ENCODE measurements at places on chromosomes 6 and 20.
A peak's percentile ranks its signal among the peaks of the same experiment; 100 is the strongest.

- no peak for DNase-seq
These were observed 50.5 kb downstream of the ZNF831 start for GRCh38 chr20:59214073-59214472.

GRCh38 chr6:142702501-142703460 lies 242.2 kb downstream of the HIVEP2 start:
- no peak for DNase-seq

- DNase-seq: no peak
These were observed 96.0 kb downstream of the SOBP start for GRCh38 chr6:107585815-107586435.

DNA sequence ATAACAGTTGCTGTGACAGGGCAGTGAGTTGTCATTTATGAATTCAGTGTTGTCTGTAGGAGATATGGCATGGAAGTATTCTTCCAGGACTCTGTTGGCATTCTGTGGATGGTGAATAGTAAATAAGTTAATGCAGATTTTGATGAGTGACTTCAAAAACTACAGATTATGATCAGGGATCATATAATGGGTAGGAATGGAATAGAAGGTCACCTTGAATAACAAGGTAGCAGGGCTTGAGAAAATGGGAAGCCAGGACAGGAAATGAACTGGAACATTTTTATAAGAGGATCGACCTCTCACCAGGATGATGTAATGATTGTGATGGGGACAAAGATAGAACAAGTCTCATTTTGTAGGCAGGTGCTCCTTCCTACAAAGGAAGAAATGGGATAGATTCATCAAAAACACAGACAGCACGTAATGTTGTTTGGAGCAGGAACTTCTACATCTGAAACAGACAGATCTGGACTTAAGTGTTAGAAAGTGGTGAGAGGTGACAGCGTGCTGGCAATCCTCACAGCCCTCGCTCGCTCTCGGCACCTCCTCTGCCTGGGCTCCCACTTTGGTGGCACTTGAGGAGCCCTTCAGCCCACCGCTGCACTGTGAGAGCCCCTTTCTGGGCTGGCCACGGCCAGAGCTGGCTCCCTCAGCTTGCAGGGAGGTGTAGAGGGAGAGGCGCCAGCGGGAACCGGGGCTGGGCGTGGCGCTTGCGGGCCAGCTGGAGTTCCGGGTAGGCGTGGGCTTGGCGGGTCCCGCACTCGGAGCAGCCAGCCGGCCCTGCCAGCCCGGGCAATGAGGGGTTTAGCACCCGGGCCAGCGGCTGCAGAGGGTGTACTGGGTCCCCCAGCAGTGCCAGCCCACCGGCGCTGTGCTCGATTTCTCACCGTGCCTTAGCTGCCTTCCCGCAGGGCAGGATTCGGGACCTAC lies 30.8 kb upstream of the SSR1 start:
- no peak for DNase-seq

- peak; percentile 77 for DNase-seq
These were observed 625.7 kb upstream of the PTCHD4 start for GRCh38 chr6:48736501-48737206.

- no peak for DNase-seq
These were observed 7.9 kb upstream of the FAM210B start for GRCh38 chr20:56350842-56351241.

DNA sequence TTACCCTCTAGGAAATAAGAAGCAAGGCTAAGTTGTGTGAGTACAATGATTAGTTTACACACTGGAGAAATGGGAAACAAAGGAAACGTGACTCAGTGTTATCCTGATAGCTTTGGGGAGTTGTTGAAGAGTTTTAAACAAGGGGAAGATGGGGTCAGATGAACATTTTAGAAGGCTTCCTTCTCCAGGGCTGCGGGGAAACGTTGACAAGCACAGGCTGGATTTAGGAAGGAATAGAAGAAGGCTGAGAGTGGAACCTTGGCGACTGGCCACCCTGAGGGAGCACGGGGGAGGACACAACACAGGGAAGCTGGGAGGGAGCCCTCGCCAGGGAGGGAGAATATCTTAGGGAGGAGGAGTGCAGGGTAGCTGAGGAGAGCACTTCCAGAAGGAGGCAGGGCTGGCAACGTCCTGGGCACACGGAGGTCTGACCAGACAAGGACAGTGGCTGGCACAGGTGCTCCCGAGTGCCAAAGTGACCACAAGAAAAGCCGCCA lies 134.7 kb downstream of the AIG1 start:
- DNase-seq: no peak
